ENCODE measurements at places on chromosomes 6 and 20.

DNA sequence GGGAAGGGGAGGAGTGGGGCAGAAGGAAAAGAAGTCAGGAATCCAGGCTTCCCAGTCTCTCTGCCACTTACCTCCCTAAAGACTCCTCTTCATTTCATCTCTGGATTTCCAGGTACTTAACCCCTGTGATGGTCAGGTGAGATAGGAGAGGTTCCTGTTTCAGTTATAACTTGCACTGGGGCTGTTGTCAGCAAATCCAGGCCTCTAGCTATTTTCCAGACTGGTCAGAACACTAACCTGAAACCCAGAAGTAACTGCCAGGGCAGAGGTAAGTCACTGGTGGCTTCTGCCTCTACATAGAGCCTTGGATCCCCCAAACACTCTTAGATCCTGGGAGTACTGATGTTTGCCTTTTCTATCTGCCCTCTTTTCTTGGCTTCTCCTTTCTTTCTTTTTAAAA lies 233.5 kb upstream of the TAB2 start:
- no peak for DNase-seq

DNA sequence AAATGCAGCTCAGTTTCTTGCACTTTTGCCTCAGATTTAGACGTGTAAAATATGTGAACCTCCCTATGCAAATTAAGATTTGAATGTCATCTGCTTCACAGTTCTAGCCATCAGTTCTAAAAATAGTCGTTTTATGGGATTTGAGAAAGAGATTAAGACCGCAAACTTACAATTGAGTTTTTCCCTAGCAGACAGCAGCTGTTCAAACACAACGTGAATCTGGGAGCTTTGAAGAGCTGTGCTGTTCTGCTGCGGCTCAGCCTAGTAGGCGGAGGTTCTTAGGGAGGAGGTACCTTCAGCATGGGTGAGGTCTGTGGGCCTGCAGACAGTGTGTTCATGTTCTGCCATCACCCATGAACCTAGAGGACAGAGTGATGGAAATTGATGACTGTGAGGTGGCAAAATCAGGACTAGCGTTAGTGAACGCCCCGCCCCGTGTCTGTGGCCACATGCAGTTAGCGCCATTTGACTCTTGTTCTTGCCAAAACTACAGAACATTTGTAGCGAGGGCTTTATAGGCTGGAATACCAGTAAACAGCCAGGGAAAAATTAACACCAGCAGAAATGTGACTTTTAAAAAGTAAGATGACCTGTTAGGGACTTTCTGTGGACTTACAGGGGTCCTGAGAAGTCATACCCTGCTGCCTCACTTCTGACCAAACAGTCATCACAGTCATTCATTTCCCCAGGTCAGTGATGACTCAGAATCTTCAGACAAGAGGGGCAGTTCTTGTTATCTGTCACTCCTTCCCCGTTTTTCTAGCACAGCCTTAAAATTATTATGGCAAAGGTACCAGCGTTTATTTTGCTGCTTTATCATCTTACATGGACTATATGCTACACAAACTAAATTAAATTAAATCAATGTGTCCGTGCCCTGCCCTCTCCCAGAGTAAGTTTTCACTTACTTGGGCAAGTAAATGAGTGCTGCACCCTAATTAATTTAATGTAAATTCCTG lies 84.3 kb upstream of the TMEM181 start:
- DNase-seq, result no peak

DNA sequence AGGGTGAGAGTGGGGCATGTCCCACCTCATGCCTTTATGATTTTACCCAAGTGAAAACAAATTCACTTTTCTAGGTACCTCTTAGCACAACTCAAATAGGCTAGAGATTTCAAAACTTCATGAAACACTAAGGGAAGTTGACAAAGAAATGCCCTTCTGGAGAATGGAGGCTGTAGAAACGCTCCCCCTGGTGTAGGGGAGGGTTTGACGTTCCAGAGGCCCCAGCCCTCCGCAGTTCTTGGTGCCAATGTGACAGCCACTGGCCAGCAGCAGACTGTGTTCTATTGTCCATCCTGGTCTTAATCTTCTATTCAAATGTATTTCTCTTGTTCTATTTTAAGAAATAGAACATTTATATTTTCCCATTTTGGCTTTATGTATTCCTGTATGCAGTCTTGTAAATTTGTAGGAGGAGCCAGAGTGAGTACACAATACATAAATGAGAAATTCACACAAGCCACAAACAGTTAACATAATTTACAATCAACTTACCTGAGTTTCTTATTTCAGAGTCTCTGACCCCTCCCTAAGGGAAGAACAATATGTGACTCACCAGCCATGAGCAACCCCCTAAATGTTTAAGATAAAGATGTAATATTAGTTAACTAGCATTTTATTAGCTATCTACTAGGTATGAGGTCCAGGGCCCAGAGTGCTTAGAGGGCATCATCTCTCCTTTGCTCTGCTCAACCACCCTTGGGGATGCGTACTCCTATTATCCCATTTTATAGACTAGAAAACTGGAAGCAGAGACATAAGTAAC lies 8.8 kb upstream of the MUC21 start:
- DNase-seq, result no peak

DNA sequence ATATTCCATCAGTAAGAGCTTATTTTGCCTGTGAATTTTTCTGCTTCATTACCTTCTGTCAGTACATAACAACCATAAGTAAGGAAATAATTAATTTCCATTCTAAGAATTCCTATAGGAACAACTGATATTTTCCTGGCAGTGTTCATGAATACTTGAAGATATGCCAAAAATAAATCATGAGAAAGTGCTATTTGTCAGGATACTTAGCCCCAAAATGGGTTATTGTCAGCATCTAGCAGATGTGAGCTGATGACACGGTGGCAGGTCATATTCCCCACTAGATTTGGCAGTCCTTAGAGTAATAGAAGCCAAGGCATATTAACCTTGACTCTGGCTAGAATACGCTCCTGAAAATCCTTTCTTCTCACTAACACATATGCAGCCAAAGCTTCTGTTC lies 43.2 kb upstream of the CRISP1 start:
- no peak for DNase-seq

DNA sequence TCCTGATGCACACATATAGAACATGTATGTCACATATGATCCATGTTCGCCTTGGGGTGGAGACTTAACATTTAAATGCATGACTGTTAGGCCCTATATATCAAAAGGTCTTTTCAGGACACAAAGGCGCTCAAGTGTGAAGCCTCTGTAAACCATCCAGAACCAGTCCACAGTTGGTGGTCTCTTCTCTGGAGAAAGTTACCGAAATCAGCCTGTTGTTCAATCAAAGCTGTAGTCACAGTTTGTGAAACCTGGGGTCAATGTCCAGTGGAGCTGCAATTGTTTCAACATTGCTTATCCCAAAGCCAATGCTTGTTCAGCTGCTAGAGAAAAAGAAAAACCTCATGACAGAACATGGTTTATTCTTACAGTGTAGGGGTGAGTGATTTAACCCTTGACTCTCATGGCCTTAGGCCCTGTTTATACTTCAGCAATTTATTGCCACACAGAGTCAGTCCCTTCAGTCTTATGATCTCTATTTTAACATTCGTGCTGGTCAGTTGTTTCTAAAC lies 193.6 kb upstream of the CST7 start:
- no peak for DNase-seq

- no peak for DNase-seq
These were observed 106.2 kb downstream of the FARS2 start for GRCh38 chr6:5367510-5367909.

Measured in frontal cortex (tissue), 4 donors.